Left forelimb (tissue), 1 donor: ENCODE measurements at places on chromosomes 6 and 20.
A peak's percentile ranks its signal among the peaks of the same experiment; 100 is the strongest.

DNA sequence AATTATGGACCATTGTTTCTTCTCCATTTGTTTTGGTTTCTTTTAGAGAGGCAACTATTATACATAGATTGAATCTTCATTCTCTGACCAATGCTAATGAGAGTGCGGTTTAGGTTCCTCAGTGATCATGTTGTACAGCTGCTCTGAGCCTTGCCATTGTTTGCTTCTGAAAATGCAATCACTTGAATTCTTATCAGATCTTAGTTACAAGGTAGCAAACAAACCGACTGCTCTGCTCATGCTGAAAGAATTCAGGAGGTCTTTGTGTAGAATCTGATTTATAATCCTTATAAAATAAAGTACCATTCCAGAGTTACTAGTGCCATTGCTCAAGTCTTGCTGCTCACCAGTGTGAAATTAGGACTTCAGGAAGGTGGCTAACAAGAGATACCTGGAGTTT is 569.1 kb upstream of the ID4 start:
- no peak for DNase-seq

DNA sequence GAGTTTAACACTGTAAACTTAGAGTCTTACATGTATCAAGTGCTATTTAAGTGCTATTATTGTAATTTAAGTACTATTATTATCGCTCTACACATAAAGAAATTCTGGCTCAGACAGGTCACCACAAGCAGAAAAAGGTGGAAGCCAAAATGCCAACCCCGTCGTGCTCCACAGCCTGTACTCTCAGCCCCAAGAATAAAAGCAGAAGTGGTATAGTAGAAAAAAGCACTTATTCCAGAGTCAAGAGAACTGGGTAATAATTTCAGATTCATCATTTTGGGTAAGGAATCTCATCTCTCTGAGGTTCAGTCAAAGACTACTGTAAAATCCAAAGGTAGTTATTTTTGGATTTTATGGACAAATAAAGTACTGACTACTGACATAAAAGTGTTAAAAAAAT is 943 bp downstream of the ZUP1 start:
- DNase-seq: no peak

DNA sequence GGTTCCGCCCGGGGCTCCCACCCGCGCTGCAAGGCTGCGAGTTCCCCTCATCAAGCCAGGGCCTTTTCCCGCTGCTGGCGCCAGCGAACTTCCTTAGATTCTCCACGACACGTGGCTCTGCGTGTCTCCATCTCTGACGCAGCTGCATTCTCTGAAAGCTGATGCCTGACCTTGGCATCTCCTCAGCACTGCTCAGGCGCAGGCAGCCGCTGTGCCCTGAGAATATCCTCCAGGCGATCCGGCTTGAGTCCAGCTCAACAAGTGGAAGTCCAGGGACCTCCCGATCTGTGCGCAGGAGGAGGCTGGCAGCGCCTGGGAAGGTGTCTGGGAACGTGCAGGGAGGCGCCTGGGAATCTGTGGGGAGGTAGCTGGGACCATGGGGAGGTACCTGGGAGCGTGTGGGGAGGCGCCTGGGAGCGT is 171.2 kb upstream of the THBS2 start:
- no peak for DNase-seq

- no peak for DNase-seq
Measured at GRCh38 chr20:17681726-17682102, 328 bp downstream of the RRBP1 start.

DNA sequence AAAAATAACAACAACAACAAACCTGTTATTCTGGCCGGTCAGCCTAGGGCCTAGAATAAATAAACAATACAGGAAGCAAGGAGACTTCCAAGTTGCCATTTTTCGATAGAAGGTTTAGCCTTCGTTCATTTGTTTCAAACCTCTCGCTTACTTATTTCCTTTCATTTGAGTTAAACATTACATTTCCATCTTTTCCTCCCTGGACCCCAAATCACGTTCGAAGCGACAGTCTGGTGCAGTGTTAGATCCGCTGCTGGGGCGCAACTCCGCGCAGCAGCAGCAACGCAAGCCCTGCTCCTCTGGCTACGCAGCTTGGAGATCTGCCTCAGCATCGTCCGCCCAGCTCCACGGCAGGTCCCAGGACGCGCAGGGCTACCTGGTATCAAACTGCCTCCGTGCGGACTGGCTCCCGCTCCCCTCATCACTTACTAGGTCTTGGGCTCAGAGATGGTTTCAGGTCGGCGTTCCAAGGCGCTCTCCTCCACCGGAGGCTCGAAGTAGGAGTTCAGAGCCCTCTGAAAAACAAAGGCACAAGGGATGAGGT is 530 bp downstream of the TDP2 start:
- DNase-seq: no peak

GRCh38 chr6:34414999-34415858 is 10.6 kb downstream of the RPS10 start:
- DNase-seq: no peak

DNA sequence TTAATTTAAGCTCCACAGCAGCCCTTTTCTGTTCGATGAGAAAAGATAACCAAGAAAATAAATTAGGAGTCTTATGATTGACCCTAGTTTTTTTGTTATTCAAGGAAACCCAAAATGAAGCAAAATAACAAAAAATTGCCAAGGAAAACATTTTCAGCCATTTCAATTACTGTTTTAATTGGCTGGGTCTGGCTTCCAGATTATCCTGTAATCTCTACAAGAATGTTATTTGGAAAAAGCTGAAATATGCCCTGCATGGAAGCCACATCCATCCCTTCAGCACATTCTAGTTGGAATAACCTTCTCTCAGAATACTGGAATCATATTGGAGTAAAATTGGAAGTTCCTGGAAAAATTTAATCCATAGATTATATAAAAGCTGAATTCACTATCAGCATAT is 191.1 kb upstream of the CCN2 start:
- no peak for DNase-seq

DNA sequence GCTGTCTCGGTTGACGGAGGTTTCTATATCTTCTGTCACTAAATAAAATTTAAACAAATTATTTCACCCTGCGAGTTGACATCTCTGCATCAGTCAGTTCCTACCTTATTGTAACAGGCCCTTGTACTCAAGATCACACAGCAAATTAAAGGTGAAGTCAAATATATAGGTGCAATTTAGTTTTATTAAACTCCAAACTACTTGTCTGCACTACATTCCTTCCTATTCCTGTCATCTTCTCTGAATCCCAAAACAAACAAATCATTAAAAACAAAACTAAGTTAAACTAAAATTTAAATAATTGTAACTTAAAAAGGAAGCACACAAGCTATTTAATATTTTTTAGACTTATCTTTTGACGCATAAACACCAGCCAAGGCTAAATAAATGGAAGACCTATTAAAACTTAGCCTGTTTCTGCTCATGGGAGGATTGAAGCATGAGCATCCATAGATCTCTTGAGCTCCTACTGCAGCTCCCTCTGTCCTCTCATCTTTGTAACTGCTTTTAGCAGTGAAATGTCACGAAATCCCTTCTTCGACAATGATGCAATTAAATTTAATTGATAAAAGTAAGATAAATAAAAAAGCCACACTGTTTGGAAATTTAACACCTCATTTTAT is 1152.3 kb upstream of the GJE1 start:
- no peak for DNase-seq

DNA sequence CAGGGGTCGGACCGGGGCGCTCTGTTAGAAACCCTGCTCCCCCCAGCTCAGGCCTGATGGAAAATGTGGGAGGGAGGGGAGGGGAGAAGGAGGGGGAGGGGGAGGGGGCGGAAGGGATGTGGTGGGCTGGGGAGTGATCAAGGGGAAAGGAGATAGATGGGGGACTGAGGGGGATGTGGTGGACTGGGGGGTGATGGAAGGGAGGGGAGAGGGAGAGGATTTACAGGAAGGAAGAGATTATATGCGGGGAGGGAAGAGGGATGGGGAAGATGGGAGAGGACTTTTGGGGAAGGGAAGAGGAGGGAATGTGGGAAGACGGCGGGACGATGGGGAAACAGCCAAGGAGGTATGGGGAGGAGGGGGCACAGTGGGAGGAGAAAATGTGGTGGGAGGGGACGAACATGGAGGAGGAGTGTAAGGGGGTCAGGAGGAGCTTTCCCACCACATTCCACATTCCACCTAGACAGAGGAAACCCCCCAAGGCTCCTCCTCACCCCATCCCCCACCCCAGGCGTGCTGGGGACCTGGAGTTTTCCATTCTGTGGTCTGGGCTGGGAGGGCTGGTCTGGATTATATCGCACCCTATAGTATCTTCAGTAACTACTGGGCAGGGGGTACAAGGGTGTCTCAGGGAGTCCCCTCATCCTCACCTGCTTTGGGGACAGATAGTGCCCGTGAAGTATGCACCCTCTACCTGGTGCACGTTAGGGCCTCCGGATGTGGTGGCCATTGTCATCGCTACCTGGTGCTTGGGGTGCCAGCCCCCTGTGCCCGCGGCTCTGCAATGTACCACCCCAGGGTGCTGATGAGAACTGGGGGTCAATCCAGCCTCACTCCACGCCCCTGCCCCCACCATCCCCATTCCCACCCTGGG is 578 bp upstream of the PTGIS start:
- peak; percentile 70 for DNase-seq

DNA sequence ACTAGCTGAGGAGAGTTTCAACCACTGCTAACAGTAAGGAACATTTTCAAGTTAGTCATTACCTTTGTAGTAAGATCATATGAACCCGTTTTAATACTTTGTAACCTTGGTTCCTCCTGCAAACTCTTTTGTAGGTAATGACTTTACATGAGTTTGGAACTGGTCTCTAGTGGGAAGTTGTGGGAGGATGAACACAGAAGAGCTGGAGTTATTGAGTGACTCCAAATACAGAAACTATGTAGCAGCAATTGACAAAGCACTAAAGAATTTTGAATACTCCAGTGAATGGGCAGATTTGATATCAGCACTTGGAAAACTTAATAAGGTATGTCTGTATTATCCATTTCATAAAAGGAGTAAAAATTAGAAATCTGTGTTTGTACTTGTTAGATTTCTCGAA is 29.3 kb downstream of the DOP1A start:
- no peak for DNase-seq

GRCh38 chr6:133502441-133503335 is 261.5 kb downstream of the EYA4 start:
- no peak for DNase-seq

GRCh38 chr6:166525567-166525966 is 60.9 kb downstream of the RAMACL start:
- DNase-seq: no peak

GRCh38 chr6:26288155-26288554 is 76.8 kb upstream of the BTN3A2 start:
- no peak for DNase-seq

- no peak for DNase-seq
Measured at GRCh38 chr6:170278743-170279094, 12.2 kb downstream of the DLL1 start.

- no peak for DNase-seq
Measured at GRCh38 chr6:28542440-28543296, 17.0 kb downstream of the GPX5 start.

GRCh38 chr6:144435602-144436426 is 150.7 kb downstream of the UTRN start:
- no peak for DNase-seq

DNA sequence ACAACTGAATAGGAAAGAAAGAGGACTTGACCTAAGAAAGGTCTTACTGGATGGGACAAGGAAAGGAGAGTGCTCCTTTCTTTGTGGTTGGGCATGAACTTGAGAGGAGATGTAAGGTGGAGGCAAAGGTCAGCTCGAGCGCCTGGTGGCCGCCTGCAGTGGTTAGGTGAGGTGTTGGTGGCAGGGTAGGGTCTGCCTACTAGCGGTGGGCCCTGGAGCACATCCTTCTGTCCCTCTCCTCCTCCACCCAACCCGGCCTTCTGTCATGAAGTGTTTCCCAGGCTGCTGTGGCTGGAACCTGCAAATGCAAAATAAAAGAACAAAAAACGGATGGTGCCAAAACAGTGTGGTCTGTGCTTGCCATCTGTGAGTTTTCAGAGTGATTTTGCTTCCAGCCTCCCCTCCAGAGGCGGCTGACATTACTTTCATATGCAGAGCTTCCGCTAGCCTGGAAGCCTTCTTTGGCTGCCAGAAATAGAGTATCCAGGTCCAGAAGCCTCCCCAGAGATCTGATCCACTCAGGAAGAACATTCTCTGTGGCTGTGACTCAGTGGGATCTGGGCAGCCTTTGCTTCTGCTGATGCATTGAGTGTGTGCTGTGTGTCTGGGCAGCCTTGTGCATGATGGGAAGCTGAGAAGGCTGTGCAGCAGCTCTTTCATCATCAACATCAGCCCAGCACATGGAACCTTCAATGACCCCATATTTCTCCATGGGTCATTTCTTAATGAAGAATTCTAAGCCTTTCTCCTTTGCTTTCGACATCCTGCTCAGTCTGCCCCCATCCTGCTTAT is 79.8 kb upstream of the FAM184A start:
- no peak for DNase-seq

DNA sequence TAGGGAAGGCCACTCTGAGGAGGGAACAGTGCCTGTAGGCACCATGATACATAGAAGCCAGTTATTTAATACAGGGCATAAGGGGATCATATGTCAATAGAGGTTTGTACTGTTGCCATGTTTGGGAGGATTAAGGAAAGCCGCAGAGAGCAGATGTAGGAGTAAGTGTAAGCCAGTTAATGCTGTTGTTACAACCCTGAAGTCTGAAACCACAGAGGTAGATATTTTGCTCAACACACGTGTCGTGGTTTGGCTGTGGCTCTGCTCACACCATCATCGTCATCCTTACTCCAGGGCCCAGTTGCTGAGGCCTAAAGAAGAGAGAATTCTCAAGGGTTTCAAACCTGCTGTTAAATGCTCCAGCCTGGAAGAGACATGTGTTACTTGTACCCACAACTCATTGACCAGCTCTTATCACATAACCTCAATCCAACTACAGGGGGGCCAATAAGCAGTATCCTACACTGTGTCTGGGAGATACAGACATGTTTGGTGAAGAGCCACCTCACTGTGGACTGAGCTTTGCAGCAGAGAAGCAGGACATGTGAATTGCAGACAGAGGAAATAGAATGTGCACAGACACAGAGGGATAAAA is 31.0 kb upstream of the PSMF1 start:
- DNase-seq: no peak

GRCh38 chr20:19649041-19649440 is 109.0 kb upstream of the RIN2 start:
- no peak for DNase-seq

DNA sequence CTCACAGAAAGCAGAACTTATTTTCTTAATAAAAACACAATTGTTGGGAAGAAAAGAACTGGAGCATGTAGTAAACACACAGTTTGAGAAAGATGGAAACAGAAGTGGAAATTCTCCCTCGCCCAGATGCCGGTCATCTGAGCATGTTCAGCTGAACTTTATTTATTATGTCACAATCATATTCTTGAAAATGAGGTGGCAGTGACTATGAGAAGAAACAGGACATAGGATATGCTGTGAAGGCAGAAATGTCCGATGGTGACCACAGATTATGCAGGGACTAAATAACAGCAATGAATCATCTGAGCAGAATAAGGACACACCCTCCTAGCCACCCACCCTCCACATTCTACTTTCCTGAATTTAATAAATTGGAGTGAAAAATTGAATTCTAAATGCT is 425.3 kb upstream of the NOX3 start:
- no peak for DNase-seq

GRCh38 chr6:63372951-63373533 is 53.3 kb upstream of the LGSN start:
- DNase-seq: no peak
